ENCODE measurements at places on chromosomes 7 and 10.
A peak's percentile ranks its signal among the peaks of the same experiment; 100 is the strongest.

- no peak for DNase-seq
Observed at GRCh38 chr10:83073472-83073871, 1065.8 kb upstream of the GHITM start.

DNA sequence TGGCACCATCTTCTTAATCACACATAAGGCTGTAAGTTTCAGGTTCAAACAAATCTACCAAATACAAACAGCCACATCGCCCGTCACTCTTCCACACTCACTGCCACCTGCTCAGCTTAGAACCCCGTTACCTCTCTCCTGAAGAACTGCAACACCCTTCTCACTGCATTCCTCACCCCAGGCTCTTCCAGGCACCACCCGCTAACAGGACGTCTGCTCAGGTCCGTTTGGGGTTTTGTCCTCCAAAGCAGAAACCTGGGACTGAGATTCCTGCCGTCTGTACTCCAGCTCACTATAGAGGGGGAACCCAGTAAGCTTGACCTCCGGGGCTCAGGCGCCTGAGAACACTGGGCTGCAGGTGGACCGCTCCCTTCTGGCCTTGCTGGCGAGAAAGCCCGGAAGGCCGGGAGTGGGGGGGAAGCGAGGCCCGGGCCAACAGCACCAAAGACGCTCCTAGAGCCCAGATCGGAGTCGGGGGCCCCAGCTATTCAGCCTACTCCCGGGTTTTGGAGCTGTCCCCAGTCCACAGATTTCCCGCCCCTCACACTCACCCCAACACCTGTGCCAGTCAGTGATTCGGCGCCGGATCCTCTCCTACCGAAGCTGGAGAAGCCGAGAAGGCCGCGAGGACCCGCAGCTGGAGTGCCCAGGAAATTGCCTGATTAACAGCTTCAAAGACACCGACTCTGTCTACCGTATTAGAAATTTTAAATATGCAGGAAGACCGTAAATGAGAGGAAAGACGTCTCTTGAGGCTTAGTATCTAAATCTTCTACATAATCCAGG lies at the start of gene AP3M1:
AP3M1 (minus strand) TSS at position 625 of the 786 bp plus-strand sequence. CDS start 12,449 bp downstream, outside the sequence.
- DNase-seq = peak; percentile 84

GRCh38 chr7:139738101-139738489 lies 39.7 kb downstream of the HIPK2 start:
- DNase-seq = no peak

- DNase-seq = no peak
Observed at GRCh38 chr10:123821136-123821535, 70.5 kb downstream of the CPXM2 start.

DNA sequence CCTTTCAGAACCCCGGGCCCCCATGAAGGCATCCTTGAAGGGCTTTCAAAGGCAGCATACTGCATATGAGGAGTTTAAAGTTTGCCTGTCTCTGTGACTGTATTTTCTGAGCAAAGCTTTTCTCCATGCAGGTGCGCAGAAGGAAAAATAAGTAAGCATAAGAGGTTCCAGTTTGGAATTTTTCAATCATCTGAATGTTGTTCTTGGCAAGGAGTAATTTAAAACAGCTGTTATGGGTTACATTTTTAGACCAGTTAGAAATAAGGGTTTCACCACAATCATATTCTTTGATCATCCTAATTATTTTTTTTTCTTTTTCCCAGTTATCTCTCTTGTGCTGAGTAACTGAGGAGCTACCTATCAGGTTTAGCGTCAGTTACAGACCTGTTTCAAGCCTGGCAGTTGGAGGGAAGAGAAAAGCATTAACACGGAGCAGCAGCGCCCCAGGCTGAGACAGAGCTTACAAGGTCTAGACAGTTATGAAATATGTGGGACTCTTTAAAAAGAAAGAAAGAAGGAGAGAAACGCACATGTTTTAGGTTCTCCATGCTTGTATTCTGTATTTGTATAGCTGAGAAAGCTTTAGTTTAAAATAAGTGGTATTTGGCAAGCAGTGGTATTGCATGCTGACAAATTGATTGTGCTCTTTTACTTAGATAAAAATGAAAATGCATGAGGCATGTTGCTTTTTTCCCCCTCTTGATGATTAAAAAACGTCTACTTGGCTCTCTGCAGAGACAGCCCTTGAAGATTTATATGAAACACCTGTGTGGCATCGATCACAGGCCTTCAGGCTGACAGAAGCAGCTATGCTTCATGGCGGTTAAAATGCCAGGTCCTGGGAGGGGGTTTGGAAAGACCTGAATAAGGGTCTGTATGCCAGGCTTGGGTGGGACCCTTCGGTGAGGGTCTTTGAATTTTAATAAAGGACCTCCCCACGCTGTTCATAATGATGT lies 157.6 kb downstream of the GRK5 start:
- no peak for DNase-seq

DNA sequence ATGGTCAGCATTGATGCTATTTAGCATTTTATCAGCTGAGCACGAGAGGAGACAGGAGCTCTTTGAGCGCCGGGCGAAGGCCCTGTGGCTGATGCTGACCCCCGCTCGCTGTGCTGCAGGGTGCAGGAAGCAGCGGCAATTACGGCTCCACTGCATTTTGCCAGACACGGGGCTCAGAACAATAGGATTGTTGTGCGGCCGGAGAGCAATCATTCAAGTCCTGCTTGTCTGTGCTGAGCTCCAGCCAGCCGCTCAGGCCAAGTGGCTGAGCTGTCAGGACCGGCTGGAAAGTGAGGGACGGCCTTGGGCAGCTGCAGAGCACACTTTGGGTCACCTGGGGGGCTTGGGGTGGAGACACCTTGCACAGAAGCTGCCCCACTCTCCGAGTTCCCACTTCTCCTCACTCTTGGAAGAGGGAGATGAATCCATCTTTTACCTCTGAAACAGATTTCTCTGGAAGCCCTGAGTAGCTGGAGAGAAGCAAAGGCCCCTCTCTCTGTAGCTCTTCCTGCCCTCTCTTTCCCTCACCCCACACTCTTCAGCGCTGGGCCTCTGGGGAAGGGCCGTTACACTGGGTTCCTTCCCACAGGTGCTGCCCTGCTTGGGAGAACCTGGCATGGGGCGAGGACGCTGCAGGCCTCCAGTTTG lies 17.3 kb upstream of the ADARB2 start:
- DNase-seq = no peak

GRCh38 chr7:110943701-110944345 lies 147.1 kb upstream of the LRRN3 start:
- DNase-seq = no peak

DNA sequence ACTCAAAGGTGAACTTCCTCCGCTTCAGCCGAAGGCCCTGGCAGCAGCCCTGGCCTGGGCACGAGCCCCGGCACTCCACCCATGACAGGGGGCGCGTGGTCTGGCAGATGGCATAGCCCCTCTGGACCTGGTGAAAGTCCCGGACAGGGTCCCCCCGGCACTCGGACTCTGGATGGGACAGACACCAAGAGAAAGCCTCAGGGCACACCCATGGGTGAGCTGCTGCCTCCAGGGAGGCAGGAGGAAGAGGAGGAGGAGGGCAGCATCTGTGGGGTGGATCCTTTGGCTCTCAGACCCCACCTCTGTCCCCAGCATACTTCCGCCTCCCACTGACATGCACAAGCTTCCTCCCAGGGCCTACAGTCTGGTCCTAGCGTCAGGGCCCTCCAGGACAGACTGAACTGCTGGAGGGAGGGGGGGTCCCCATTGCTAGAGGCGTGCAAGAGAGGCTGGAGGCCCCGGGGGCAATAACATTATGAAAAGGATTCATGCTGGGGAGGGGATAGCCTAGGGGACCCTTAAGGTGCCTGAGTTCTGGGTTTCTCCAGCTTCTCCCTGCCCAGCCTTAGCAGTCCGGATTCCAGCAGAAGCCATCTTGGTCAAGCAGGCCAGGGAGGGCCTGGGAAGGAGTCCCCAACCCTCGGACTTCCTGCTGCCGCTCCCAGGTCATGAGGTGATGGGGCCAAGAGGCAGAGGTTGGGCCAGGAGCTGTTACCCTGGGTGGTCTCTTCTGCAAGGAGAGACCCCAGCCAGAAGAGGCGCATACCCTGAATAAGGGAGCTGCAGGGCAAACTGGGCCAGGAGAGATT lies 169.3 kb downstream of the LCOR start:
- no peak for DNase-seq

- DNase-seq = no peak
Observed at GRCh38 chr7:130374507-130374906, 5.8 kb upstream of the CPA1 start.

- DNase-seq = no peak
Observed at GRCh38 chr10:72146559-72147323, 58.4 kb upstream of the SPOCK2 start.

- DNase-seq = no peak
Observed at GRCh38 chr10:30840395-30841050, 191.1 kb downstream of the ZNF438 start.

DNA sequence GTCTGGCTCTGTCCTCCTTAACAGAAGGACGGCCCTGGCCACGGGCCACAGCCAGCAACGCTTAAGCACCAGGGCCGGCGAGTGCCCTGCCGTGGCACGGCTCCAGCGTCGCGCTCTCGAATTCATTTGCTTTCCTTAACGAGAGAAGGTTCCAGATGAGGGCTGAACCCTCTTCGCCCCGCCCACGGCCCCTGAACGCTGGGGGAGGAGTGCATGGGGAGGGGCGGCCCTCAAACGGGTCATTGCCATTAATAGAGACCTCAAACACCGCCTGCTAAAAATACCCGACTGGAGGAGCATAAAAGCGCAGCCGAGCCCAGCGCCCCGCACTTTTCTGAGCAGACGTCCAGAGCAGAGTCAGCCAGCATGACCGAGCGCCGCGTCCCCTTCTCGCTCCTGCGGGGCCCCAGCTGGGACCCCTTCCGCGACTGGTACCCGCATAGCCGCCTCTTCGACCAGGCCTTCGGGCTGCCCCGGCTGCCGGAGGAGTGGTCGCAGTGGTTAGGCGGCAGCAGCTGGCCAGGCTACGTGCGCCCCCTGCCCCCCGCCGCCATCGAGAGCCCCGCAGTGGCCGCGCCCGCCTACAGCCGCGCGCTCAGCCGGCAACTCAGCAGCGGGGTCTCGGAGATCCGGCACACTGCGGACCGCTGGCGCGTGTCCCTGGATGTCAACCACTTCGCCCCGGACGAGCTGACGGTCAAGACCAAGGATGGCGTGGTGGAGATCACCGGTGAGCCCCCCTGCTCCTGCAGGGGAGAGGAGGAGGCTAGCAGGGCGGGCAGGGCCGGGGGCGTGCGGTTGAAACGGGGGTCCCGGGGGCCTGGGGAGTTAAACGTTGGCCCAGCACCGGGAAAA lies at the start of gene HSPB1:
HSPB1 (plus strand) TSS at position 327 of the 855 bp plus-strand sequence; CDS start at position 367, 40 bp downstream.
- DNase-seq = peak; percentile 92

GRCh38 chr10:30413996-30414576 lies 19.9 kb upstream of the MAP3K8 start:
- DNase-seq = peak; percentile 88

GRCh38 chr7:3043544-3044371 lies at the start of gene CARD11:
Gene CARD11, minus strand, starts transcription at chr7:3043867. Its CDS starts 85,361 bp downstream, at chr7:2958506.
- no peak for DNase-seq

- DNase-seq = no peak
Observed at GRCh38 chr7:41529831-41530230, 173.1 kb downstream of the INHBA start.

DNA sequence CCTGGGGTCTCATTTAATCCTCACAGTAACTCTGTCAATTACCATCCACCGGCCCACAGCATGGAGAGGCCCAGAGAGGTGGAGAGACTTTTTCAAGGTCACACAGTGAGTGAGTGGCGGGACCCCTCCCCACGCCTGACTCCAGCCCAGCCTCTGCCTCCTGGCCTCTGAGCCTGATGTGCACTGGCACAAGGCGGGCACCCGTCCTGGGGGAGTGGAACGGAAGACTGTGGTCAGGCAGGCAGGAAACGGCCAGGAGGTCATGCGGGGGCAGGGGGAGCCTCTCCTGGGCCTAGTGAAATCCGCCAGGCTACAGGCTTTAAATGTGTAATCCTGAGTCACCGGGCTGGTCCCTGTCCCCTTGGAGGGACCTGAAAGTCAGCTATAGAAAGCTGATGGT lies 32.2 kb downstream of the ZCCHC24 start:
- DNase-seq = peak; percentile 61

DNA sequence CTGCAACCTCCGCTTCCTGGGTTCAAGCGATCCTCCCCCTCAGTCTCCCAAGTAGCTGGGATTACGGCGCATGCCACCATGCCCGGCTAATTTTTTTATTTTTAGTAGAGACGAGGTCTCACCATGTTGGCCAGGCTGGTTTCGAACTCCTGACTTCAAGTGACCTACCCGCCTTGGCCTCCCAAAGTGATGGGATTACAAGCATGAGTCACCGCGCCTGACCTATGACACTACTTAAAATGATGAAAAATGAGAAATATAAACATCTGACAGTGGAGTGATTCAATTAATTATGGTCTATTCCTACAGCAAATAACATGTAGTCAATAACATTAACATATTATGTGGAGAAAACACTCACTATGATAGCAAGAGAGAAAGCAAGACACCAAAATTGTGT lies 2.2 kb downstream of the BRAT1 start:
- no peak for DNase-seq

GRCh38 chr7:119090851-119091250 lies 866.3 kb downstream of the ANKRD7 start:
- no peak for DNase-seq

DNA sequence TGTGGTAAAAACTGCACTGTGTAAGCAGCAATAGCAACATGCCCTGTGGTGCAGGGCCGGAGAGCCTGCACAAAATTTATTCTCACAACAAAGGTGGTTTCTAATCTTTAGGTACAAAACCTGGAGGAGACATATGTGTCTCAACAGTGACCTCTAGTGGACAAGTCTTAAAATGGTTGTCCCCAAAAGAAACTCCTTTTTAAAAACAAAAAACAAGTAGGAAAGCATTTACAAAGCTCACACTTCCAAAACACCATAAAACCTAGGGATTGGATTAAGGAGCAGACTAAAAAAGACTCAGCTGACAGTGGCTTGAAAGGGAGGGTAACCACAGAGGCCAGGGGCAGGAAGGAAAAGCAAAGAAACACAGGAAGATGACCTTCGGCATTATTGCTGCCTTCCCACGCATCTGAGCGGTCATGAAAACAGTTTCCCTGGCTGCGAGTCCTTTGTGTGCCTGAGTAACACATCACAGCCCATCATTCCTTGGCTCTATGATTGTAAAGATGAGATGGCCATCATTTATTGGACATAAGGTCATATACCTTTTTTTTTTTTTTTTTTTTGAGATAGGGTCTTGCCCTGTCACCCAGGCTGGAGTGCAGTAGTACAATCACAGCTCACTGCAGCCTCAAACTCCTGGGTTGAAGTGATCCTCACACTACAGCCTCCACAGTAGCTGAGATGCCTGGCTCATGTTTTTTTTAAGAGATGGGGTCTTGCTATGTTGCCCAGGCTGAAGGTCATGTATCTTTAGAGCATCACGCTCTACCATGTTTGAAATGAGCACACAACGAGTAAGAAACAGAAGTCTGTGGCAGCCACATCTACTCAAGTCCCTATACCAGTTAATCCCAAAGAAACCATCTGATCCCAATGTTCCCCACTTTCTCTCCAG lies 39.5 kb downstream of the RSU1 start:
- peak; percentile 53 for DNase-seq

DNA sequence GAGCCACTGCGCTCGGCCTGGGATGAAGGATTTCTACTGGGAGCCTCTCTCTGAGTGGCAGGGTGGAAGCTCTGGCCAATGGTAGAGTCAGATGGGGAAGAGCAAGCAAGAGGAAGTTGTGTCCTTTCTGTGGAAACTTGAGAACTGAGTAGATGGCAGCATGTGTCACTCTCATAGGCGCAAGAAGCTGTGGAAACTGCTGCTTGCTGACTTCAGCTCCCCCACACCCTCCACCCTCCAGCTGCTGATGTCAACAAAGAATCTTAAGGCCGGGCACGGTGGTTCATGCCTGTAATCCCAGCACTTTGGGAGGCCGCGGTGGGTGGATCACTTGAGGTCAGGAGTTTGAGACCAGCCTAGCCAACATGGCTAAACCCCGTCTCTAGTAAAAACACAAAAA lies 39.8 kb upstream of the SRGN start:
- DNase-seq = peak; percentile 98
